ENCODE measurements at places on chromosomes 6 and 20. TPM values are rescaled to one million over a fixed set of nuclear protein-coding genes. Genes with fewer than 3 reads are reported as not detected.

Gene GCNT2
- 6.9 TPM for total RNA-seq

DNA sequence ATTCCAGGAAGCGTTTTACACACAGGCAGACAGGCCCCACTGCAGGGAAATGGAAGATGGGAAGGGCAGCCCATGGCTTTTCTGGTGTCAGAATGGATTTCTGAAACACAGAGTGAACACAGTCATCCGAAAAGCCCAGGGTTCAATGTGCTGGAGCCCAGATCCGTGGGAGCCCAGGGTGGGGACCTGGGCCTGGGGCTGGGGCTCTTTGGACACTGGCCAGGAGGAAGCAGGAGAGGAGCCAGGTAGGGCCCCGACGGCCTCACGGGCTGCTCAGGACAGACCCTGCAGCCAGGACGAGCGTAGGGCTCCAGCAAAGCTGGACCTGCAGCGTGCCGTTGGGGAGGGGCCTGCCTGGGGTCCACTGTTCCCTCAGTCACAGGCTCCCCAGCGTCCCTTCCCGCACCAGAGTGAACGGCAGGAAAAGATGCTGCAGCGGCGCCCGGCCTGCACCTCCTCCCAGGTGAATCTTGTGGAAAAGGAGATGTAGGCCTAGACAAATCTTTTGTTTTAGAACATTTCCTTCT lies 24.3 kb upstream of the LSM14B start:
- no peaks in the 10 kb centered on the region for H3K27me3 ChIP-seq
- H3K27ac ChIP-seq = no peak overlapping the region
- DNase-seq = no peak
- no peaks in the 10 kb centered on the region for H3K4me1 ChIP-seq

GRCh38 chr20:63230800-63231268 lies 4.9 kb upstream of the BIRC7 start:
- no peak overlapping the region for H3K4me3 ChIP-seq
- H3K4me1 ChIP-seq = peaks cover 5% of the 10 kb centered on the region
- no peak for DNase-seq
- H3K36me3 ChIP-seq = no peaks in the 10 kb centered on the region
- peaks cover 33% of the 10 kb centered on the region for H3K27me3 ChIP-seq
- H3K27ac ChIP-seq = no peak overlapping the region

DNA sequence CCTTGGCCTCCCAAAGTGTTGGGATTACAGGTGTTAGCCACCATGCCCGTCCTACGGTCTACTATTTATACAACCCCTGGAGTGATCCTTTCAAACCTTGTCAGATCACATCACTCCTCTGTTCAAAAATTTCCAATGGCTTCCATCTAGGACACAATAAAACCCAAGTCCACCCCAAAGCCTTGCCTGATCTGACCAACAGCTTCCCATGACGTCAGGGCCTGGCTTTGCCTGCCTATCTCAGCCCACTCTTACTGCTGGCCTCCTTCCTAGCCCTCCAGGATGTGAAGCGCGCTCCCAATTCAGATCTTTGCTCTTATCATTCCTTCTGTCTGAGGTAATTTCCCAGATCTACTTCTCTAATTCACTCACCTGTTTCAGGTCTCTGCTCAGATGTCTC lies 128.4 kb downstream of the LINC00237 start:
- no peak overlapping the region for H3K4me3 ChIP-seq
- no peak for DNase-seq
- H3K4me1 ChIP-seq = no peaks in the 10 kb centered on the region
- H3K36me3 ChIP-seq = no peaks in the 10 kb centered on the region
- H3K27ac ChIP-seq = no peak overlapping the region
- H3K27me3 ChIP-seq = no peaks in the 10 kb centered on the region

GRCh38 chr6:36442671-36443470 lies at the start of the genes KCTD20 and PXT1:
Gene KCTD20, plus strand, starts transcription at chr6:36443000. Its CDS starts 27,098 bp downstream, at chr6:36470098.
Gene PXT1, minus strand, starts transcription at chr6:36442854. Its CDS starts 16,772 bp downstream, at chr6:36426082.
- peak within 1 kb of the TSS; percentile 96 for H3K27ac ChIP-seq
- DNase-seq = peak; percentile 90
- H3K27me3 ChIP-seq = no peaks in the 10 kb centered on the region
- H3K4me1 ChIP-seq = peaks cover 38% of the 10 kb centered on the region

Gene NNAT
- 0.32 TPM for total RNA-seq
